ENCODE measurements at places on chromosomes 11 and 22.

DNA sequence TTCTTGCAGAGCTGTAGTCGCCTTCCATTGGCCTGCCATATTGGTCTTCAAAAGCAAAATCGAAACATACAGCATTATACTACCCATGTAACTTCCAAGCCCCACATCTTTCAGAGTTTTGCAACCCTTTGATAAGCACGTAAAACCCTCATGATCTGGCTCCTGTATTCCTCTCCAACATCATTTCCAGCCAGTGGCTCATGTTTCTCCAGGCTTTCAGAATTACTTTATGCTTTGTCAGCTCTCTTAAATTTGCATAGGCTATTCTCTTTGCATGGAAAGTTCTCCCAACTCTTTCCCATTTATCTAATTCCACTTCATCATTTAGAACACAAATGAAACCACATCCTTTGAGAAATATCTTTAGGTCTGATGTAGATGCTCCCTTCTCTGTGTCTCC lies 67.8 kb upstream of the DDI1 start:
- DNase-seq, result no peak

DNA sequence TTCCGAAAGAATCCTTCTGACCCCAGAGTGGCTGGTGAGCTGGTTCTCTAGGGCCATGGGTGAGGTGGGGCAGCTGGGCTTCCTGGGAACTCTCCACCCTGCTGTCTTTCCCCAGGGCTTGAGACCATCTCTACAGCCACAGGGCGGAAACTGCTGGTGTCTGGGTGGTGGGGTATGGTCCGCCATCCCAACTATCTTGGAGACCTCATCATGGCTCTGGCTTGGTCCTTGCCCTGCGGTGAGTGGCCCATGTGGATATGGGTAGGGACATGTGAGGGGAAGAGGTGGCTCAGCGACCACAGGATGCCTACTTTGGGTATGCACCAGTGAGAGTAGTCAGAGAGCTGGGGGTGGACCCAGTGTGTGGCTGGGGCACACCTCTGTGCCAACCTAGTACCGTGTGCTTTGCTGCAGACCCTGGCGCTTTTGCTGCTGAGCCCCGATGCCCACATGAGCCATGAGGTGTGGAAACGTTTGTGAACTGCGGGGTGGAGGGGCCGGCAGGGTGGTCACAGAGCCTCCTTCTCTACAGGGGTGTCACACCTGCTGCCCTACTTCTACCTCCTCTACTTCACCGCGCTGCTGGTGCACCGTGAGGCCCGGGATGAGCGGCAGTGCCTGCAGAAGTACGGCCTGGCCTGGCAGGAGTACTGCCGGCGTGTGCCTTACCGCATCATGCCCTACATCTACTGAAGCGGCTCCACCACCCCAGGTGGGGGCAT lies 2.0 kb downstream of the ZNHIT2 start:
- no peak for DNase-seq

GRCh38 chr22:19632668-19633148 lies 81.6 kb upstream of the SEPTIN5 start:
- no peak for DNase-seq

GRCh38 chr11:28296426-28296825 lies 188.2 kb downstream of the METTL15 start:
- DNase-seq, result no peak

DNA sequence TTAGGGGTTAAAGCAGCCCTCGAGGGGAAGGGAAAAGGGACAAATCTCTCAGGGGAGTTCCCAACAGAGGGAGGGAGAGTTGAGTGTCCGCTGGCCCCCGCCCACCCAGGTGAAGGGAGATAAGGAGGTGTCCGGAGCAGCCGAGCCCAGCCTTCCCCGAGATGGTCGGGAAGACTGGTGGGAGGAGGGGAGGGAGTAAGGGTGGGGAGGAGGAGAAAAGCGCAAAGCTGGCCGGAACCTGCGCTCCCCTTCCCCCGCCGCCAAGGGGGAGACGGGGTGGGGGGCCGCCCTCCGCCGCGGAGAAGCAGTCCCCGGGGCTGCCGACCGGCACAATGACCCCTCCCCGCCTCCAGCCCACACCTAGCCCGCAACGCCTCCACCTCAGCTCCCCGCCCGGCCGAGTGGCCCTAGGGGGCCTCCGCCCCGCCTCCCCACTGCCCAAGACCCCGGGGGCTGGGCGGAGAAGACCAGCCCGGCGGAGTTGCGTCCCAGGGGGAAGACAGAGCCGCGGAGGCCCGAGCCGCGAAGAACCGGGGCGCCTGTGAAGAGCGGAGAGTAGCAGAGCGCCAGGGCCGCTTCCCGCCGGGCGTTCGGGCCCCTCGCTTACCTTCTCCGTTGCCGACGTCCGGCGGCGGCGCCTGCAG lies 479 bp downstream of the RSF1 start:
- DNase-seq, result peak; percentile 20

DNA sequence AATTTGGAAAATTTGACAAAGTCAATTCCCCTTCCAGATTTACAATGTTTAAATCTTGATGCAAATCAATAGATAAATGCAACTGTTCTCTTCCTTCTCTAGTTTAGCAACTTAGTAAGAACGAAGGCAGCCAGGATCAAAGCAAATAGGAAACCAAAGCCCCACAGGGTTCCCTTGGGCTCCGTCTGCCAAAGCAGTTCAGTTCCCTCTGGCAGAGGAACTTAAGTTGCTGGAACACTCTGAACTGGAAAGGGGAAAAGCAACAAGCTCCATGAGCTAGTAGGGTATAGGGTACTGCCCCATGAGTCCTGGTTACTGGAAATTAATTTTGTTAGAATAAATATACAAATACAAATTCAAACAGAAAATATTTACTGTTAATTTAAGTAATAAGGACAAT lies 91.3 kb downstream of the RELT start:
- DNase-seq, result no peak

GRCh38 chr11:123628936-123629683 lies 25.3 kb downstream of the SCN3B start:
- no peak for DNase-seq

- no peak for DNase-seq
Measured at GRCh38 chr11:115696563-115696962, 192.3 kb upstream of the CADM1 start.

GRCh38 chr11:90704510-90704909 lies 481.7 kb upstream of the CHORDC1 start:
- DNase-seq, result no peak
